Small intestine (tissue), 16 donors: ENCODE measurements at places on chromosomes 4 and X. TPM values are rescaled to one million over a fixed set of nuclear protein-coding genes. Genes with fewer than 3 reads are reported as not detected.

DNA sequence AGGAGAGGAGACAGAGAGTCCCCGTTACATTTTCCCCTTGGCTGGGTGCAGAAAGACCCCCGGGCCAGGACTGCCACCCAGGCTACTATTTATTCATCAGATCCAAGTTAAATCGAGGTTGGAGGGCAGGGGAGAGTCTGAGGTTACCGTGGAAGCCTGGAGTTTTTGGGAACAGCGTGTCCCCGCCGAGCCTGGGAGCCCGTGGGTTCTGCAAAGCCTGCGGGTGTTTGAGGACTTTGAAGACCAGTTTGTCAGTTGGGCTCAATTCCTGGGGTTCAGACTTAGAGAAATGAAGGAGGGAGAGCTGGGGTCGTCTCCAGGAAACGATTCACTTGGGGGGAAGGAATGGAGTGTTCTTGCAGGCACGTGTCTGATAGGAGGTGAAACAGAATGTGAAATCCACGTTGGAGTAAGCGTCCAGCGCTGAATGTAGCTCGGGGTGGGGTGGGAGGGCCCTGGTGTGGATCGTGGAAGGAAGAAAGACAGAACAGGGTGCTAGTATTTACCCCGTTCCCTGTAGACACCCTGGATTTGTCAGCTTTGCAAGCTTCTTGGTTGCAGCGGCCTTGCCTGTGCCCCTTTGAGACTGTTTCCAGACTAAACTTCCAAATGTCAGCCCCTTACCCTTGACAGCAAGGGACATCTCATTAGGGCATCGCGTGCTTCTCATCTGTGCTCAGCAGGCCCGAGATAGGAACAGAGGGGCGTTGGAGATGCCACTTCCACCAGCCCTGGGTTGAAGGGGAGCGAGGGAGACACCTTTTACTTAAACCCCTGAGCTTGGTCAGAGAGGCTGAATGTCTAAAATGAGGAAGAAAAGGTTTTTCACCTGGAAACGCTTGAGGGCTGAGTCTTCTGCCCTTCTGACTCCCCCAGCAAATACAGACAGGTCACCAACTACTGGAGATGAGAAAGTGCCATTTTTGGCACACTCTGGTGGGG lies 2.7 kb downstream of the SHOX start:
- no peak for DNase-seq
- H3K27ac ChIP-seq: no peak overlapping the region
- peaks cover 26% of the 10 kb centered on the region for H3K27me3 ChIP-seq

STATH gene
- polyA plus RNA-seq: not detected

GRCh38 chrX:4570151-4570550 lies 856.7 kb upstream of the PRKX start:
- no peak for DNase-seq
- no peaks in the 10 kb centered on the region for H3K27me3 ChIP-seq
- no peaks in the 10 kb centered on the region for H3K36me3 ChIP-seq

- H3K4me3 ChIP-seq: no peak overlapping the region
- no peaks in the 10 kb centered on the region for H3K36me3 ChIP-seq
- no peaks in the 10 kb centered on the region for H3K27me3 ChIP-seq
- peak; percentile 18 for DNase-seq
Observed at GRCh38 chr4:177611974-177612664, 169.9 kb upstream of the AGA start.

GRCh38 chrX:17737986-17738713 lies 857 bp downstream of the SCML1 start:
- peak; percentile 27 for DNase-seq
- H3K36me3 ChIP-seq: no peaks in the 10 kb centered on the region
- no peaks in the 10 kb centered on the region for H3K27me3 ChIP-seq
- peak overlapping the region; percentile 37 for H3K4me3 ChIP-seq

F8 gene
- polyA plus RNA-seq: 2.1 TPM

DNA sequence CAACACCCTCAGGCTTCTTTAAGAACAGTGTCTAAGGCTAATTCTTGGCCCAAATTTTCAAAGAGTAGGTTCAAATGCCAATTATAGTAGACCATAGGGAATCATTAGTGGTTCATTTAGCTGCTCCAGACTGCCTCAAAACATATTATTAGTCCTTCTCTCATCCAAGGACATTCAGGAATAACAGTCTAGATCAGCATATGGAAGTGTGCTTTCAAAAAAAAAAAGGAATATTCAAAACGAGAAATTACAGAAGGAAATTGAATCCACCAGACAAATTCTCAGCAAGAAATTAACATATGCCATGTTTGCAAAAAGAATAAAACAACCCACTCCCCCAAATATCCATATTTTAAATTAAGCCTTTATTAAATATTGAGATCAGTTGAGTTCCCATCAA lies 293.1 kb downstream of the SMARCA1 start:
- H3K4me1 ChIP-seq: no peaks in the 10 kb centered on the region
- H3K27ac ChIP-seq: no peak overlapping the region
- DNase-seq: no peak
- H3K27me3 ChIP-seq: no peaks in the 10 kb centered on the region
- H3K36me3 ChIP-seq: no peaks in the 10 kb centered on the region

DNA sequence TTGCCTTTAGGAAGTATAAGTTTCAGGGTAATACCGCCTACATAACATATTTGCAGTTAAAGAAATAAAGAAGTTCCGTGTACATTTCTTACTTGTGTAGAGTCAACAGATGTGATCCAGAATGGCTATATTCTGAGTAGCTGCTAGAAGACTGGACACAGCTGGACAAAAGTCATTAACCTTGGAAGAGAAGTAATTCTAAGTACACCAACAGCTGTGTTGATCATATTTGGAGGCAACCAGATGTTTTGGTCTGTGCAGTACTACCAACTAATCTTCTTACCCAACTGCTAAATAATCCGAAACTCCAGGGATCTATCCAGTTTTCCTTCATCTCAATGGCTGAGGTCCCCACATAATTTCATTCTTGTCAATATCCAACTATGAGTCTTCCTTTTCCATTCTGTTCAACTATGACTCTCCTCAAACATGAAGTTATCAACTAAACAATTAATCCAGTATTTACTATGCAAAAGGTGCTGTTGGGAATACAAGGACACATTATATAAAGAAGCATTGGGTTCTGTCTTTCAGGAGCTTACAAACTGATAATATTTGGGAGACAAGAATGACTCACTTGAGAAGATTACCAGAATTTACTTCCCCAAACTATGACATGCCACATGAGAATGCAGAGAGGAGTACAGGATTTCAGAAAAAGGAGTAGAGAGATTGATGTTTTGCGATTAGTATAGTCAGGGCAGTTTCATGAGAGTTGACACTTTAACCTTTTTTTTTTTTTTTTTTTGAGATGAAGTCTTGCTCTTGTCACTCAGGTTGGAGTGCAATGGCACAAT lies 78.2 kb downstream of the COL4A6 start:
- H3K4me1 ChIP-seq: no peaks in the 10 kb centered on the region
- no peak overlapping the region for H3K4me3 ChIP-seq
- DNase-seq: no peak
- H3K27ac ChIP-seq: no peak overlapping the region

DNA sequence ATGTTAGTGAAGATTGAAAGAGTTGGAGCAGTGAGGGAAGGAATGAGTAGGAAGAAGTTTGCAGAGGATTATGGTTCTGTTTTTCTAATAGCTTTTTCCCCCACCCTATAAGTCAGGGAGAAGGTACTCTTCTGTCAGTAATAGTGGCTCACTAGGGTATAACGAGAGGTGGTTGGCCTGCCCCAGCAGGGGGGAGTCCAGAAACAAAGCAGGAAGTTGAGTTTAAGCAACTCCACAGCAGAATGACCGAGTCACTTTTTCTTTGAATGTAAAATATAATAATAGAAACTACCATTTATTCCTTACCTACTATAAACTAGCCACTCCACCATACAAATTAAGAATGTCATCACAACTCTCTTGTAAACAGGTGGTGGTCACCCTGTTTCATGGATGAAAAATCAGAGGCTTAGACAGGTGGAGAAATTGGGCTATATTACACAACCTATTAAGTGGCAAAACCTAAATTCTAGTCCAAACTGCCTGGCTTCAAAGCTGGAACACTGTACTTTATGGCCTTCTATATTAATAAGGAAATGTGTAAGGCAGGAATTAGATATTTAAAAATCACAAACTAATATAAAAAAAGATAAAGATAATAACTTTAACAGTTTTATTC lies 21.9 kb downstream of the AP1AR start:
- H3K27ac ChIP-seq: no peak overlapping the region
- peaks cover 2% of the 10 kb centered on the region for H3K36me3 ChIP-seq
- no peaks in the 10 kb centered on the region for H3K27me3 ChIP-seq
- H3K4me1 ChIP-seq: no peaks in the 10 kb centered on the region
- H3K4me3 ChIP-seq: no peak overlapping the region

DNA sequence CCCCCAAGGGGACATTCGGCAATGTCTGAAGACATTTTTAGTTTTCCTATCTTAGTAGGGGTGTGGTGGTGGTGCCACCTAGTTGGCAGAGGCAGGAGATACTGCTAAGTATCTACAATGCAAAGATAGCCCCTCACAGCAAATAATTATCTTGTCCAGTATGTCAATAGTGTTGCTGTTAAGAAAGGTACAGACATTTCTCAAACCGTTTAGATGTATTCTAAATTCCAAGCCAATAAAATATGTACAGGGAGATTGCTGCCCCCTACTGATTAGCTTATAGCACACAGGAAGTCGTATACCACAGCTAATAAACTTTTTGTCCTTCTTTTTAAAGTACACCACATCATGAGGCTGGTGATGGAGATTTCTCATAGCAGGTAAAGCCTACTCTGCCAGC lies 260.5 kb downstream of the TMA16 start:
- H3K27ac ChIP-seq: no peak overlapping the region
- H3K4me3 ChIP-seq: no peak overlapping the region
- no peaks in the 10 kb centered on the region for H3K27me3 ChIP-seq
- no peak for DNase-seq

XAGE1A gene
- not detected for polyA plus RNA-seq

PORCN gene
- 2.0 TPM for polyA plus RNA-seq

DNA sequence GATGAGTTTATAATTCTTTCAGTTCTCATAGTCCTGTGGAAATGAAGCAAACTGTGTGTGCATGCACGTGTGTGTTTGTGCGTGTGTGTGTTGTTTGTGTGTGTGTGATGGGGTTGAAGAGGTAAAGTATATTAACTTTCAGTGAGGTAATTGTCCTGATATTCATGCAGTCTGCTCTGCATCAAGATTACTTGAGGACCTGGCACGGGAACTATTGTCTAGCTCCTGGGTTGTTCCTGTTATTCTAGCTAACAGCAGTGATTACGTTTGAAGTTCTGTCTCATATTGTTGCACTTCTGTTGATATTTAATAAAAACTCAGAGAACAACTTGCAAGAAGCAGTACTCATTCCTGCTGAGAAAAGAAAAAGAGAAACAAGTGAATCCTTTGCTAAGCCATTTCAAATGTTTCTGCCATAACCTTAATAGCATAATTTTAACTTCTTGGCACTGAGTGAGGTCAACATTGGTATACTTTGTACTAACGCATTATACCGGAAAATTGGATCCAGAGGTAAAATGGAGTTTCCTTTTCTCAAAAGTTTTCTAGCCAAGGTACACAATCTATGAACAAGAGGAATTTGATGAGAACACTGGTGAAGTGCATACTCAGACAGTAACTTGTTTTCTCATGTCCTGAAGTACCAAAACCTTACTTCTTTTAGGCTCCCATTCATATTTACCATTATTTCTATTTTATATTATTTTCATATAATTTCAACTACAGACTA lies 113.2 kb downstream of the SPCS3 start:
- no peak overlapping the region for H3K27ac ChIP-seq
- H3K4me3 ChIP-seq: no peak overlapping the region
- H3K4me1 ChIP-seq: no peaks in the 10 kb centered on the region
- H3K27me3 ChIP-seq: no peaks in the 10 kb centered on the region
